ENCODE measurements at places on chromosomes 4 and X. TPM values are rescaled to one million over a fixed set of nuclear protein-coding genes. Genes with fewer than 3 reads are reported as not detected.

GRCh38 chr4:40405193-40405592 is 70.1 kb downstream of the CHRNA9 start:
- no peak for DNase-seq

Gene PCSK1N
- 19.0 TPM for total RNA-seq

GRCh38 chr4:134636338-134637051 is 434.9 kb upstream of the PABPC4L start:
- DNase-seq: no peak

- no peak for DNase-seq
Observed at GRCh38 chr4:1661695-1662094, 22.4 kb downstream of the FAM53A start.

Gene C4orf50
- not detected for total RNA-seq

DNA sequence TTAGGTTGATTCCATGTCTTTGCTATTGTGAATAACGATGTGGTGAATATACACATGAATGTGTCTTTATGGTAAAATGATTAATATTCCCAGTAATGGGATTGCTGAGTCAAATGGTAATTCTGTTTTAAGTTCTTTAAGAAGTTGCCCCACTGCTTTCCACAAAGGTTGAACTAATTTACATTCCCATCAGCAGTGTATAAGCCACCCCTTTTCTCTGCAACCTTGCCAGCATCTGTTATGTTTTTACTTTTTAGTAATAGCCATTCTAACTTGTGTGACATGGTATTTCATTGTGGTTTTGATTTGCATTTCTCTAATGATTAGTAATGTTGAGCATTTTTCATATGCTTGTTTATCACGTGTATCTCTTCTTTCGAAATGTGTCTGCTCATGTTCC is 503.3 kb downstream of the PCDH18 start:
- DNase-seq: no peak

DNA sequence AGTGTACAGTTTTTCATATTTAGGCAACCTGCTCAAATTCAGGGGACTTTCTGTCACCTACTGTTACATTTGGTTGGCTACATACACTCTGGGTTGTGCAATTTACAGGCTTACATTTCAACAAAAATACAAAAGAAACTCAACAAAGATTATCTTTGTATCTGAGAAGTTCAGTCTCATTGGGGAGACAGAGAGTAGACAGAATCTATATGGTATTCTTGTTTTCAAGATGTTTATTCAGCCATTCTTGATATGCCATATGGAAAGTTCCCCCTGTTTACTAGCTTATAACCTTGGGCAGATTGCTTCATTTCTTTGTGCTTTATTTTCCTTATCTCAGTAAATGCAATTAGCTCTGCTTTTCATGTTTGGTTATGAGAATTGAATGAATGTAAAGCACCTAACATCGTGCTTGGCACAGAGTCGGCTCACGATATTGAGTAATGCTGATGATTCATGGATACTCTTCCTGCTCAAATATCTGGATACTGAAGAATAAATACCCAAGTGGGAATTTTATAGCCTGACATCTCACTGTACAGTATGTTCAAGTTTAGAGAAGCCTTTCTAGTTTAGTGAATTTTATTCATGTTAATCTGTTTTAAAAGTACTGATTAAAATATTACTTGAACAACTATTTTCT is 96.5 kb upstream of the PACRGL start:
- DNase-seq: no peak

DNA sequence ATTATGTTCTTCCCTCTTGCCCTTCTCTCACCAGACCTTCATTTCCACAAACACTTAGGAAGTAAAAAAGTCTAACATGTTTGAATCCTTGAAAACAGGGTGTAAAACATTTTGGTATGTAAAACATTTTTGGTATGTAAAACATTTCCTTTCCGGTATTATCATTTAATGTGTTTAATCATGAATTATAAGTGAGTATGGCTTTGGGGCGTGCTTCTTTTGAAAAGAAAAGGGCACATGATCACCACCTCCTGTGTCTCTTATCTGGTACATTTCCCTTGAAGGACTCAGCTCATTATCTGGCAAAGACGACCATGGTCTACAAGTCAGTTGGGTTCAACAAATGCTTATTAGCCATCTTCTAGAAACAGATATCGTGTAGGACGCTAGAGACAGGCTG is 283.6 kb downstream of the FRMPD4 start:
- DNase-seq: no peak

Gene NSG1
- 4.5 TPM for total RNA-seq

Gene GPC3
- 5.8 TPM for total RNA-seq

Gene GRK4
- 1.1 TPM for total RNA-seq

- no peak for DNase-seq
Observed at GRCh38 chrX:134444681-134445080, 15.3 kb upstream of the HPRT1 start.

Gene CEP44
- total RNA-seq: 19.5 TPM

DNA sequence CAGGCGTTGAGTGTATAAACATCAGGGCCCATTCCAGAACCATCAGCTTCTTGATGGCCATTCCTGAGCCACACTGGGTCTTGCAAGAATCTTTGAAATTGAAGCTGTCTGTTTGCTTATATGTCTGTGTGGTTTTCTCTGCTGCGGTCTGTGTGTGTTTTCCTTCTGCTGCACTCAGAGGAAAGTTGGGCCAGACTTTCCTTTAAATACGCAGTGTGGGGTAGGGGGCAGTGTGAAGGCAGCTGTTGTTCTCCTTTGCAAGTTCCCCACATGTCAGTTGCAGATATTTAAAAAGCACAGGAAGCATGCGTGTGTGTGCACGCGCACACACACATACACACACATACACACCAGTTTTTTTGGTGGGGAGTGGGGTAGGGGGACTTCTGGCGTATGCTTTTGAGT is 32.1 kb downstream of the CCKAR start:
- no peak for DNase-seq

DNA sequence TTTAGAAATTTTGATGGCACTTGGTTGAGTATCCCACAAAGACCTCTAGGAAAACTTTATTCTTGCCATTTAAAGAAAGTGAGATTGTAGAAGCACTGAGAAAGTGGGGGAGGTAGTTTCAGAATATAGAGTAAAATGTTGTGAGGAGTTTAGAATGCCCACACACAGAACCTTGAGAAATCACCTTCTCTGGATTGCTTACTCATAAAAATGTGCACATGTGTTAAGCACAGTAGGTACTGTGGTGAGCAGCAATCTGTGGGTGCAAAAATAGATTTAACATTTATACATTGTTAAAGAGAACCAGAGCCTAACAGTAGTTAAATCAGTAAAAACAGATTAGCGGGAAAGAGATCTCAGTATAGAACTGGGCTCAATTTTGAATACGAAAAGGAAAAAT is 201.2 kb upstream of the NWD2 start:
- DNase-seq: no peak

Gene HTN1
- total RNA-seq: not detected

DNA sequence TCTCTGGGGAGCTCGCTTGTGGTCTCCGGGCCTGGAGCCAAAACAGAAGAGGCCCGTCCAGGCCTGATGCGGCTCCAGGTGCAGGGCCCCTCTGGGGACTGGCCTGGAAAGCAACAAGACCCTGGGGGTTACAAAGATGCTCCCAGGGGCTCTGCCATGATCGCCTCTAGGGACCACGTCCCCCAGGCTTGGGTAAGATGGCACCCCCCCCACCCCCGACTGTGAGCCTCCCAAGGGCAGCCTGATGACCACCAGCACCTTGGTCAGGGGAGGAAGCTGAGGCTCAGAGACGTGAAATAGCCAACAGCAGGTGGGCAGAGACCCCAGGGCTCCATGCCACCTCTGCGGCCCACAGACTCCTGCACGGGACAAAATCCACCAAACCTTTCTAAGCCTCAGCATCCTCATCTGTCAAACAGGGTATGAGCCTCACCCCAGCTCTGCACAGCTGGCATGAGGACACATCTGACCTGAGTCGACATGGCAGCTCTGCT is 25.4 kb downstream of the C4orf50 start:
- DNase-seq: no peak

Gene CSAG2
- total RNA-seq: not detected

GRCh38 chrX:98068024-98068580 is 1184.4 kb downstream of the RPA4 start:
- DNase-seq: no peak

Gene TBL1X
- 4.2 TPM for total RNA-seq

Gene PLS3
- total RNA-seq: 13.5 TPM

DNA sequence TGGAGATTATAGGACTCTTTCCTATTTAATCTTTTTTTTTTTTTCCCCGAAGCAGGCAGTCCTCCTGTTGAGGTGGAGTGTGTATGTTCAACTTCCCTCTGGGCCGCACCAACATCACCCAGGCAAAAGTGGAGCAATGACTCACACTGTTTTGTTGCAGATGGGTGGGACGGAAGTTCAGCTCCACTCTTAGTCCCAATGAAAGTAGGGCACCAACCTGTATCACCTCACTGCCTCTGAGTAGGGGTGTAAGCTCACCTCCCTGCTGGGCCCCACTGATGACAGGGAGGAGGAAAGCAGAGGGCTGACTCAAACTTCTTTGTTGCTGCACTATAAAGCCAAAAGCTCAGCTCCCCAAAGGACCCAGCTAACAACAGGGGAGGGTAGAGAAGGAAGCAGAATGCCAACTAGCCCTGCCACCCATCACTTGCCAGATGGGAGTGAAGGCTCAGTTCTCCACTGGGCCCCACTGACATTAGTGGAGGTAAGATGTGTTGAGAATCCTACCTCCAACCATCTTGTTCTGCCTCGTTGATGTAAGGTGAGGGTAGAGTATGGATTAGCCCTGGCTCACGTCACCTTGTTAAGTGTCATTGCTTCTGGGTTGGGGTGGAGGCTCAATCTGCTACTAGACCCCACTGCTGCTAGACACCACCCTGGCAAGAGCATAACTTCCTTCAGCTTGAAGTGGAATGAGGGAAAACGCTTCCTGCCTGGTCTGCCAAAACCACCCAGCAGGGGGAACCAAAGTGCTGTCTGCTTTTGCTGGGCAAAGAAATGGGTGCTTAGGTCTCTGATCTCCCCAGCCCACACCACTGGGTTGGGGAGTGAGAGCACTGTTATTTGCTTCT is 14.1 kb downstream of the RPS6KA3 start:
- peak; percentile 87 for DNase-seq

GRCh38 chr4:108103099-108103862 is 65.5 kb downstream of the LEF1 start:
- DNase-seq: no peak

DNA sequence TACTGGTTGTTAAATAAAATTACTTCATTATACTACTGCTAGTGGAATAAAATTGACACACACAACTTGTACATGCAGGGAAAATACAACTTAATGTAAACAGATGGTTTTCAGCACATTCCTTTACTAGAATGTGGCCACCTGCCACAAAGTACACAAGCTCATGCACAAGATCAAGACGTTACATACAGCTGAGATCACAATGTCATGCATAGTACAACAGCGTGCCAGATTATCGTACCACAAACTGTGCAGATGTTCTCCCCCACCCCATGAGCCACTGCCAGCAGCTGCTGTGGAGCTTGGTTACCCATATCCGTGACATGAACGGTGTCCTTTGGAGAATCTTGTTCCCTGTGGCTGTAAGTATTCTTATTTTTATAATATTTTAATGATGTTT is 27.7 kb downstream of the FBXO8 start:
- DNase-seq: no peak

- DNase-seq: no peak
Observed at GRCh38 chrX:29902004-29902403, 313.4 kb upstream of the MAGEB2 start.

Gene FGF5
- total RNA-seq: not detected

Gene ATP8A1
- total RNA-seq: 71.0 TPM

Gene C4orf54
- not detected for total RNA-seq

Gene CTAG2
- total RNA-seq: not detected

Gene IRS4
- total RNA-seq: not detected

Gene NCAPG
- total RNA-seq: 3.6 TPM

Gene DKK2
- 4.1 TPM for total RNA-seq
